Urothelium cell line (cell line): ENCODE measurements at places on chromosomes 13 and 19.
A peak's percentile ranks its signal among the peaks of the same experiment; 100 is the strongest.

GRCh38 chr13:99995589-99996380 is 14.2 kb downstream of the ZIC2 start:
- DNase-seq: peak; percentile 21

- no peak for DNase-seq
Observed at GRCh38 chr13:46035066-46035465, 17.5 kb downstream of the ZC3H13 start.

- DNase-seq: no peak
Observed at GRCh38 chr13:97019236-97019635, 25.0 kb upstream of the OXGR1 start.

DNA sequence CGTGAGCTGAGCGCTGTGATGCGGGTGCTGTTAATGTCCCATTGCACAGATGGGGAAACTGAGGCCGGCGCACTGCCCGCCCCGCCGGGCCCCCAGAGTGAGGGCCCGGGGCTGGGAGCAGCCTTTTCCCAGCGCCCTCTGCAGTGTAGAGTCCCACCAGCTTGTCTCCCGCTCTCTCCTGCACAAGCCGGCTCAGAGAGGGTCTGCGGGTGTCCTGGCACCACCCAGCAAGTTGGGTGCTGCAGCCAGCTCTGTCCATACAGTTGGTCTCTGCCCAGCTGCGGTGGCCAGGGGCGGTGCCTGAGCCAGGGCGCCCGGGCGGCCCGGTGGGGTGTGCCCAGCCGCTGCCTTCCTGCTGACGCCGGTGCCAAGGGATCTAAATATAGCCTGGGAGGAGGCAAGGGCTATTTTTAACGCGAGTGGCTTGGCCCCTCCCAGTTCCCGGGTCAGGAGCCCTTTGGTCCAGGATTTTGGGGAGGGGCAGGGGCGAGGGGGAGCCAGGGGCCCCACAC is 19.3 kb downstream of the GADD45B start:
- peak; percentile 75 for DNase-seq

DNA sequence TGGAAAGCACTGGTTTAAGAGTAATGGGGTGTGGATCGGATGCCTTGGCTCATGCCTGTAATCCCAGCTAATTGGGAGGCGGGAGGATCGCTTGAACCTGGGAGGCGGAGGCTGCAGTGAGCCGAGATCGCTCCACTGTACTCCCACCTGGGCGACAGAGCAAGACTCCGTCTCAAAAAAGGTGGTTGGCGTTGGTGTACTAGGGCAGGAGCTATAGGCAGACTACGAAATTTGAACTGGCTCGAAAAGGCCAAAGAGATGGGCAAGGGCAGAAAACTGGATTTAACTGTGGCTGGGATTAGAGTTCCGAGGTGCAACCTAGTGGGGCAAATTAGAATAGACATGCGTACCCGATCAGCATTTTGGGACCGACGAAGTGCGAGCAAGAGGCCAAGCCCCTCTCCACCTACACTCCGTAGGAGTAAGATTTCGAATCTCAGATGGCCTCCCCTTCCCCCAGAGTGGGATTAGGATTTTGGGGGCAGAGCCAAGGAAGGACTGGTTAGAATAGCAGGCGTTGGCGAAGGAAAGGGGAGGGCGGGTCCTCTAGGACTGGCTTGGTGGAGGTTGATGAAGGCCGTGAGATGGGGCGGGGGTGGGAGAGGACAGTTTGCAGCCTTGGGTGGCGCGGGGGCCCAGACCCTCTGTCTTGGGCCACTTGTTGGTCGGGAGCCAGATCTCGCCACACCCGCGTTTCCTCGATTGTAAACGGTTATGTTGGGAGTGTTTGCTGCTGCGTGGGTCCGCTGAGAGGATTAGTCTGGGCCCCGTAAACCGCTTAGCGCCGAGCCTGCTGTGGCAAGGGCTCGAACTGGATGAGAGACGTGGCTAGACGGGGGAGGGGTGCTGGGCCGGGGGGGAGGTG is 2.0 kb upstream of the INAFM1 start:
- DNase-seq: no peak

- DNase-seq: no peak
Observed at GRCh38 chr19:812049-812746, 9.6 kb downstream of the PLPPR3 start.

GRCh38 chr19:585551-586110 is 4.0 kb upstream of the HCN2 start:
- no peak for DNase-seq

- DNase-seq: no peak
Observed at GRCh38 chr13:34465423-34465922, 476.6 kb upstream of the NBEA start.

GRCh38 chr13:99040536-99041131 is 62.8 kb upstream of the DOCK9 start:
- DNase-seq: no peak

GRCh38 chr19:16349551-16350152 is 25.0 kb downstream of the KLF2 start:
- no peak for DNase-seq

DNA sequence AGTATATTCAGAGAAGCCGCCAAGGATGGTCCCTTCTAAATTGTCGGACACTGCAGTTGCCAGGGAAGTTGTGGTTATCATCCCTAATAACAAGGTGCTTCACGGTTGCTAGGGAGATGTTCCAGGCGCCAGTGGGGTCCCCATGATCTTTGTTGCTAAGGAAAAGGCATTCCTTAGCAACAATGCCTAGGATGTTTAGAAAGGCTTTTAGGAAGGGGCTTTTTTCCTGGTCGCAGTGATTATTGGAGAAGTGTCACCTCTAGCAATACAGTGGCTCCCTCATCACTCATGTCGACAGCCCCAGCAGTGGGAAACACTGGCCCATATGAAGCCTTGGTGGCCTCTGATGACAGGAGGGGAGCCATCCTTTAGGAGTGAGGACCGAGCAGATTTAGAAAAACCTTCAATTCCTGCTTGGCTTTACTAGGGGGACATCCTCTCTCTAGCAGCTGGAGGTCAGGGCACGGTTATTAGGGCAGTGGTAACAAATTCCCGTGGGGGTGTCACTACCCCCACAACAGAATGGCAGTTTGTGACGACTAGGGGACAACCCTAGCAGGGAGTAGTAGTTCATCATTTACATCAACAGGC is 6.4 kb upstream of the TMC4 start:
- no peak for DNase-seq

DNA sequence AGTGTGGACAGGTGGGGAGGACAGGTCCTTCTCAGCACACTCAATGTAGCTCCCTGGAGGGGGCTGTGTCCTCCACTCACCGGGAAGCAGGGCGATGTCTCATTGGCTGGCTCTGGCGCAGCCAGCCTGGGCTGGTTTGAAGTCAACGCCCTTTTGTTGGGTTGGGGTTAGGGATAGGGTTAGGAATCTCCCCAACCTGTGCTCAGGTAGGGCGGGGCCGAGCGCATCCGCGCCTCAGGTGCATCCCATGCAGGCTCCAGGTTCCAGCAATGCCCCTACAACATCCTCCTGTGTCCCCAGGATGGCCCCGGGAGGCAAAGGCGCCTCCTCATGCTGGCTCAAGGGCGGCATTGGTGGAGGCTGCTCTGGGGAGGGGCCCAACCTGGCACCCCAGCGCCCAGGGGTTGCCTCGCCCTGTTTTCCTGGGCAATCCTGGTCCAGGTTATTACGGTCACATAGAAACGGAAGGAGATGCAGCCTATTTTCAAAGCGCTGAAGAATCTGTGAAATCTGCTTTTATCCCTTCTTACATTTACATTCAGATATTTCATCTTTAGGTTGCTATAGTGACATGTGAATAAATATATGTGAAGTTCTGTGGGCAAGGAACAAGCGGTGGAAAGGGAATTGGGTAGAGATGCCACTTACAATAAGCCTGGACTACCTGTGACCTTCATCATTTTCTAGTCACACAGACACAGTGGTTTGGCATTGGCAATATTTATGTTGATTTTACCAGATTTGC is 74.3 kb downstream of the TM9SF2 start:
- DNase-seq: no peak

- DNase-seq: no peak
Observed at GRCh38 chr19:48480183-48480557, 11.0 kb downstream of the CYTH2 start.

DNA sequence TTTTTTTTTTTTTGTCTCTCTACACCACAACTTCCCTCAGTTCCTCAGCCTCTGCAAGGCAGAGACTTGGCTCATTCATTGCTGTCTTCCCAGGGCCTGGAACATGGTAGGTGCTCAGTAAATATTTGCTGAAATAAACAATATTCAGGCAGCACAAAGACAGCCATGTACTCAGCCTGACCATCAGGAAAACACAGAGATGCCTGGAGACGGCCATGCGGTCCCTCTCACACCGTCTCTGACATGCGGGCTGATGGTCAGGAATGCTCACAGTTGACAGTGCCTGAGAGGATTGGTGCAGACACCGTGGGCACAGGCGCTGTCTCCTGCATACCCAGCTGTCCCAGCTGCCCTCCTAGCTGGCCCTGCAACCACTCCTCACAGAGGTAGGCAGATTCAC is 924 bp downstream of the PRAM1 start:
- no peak for DNase-seq

GRCh38 chr13:46615888-46616531 is 63.0 kb downstream of the LRCH1 start:
- DNase-seq: no peak

- DNase-seq: no peak
Observed at GRCh38 chr13:27712421-27712820, 79.9 kb upstream of the GSX1 start.

DNA sequence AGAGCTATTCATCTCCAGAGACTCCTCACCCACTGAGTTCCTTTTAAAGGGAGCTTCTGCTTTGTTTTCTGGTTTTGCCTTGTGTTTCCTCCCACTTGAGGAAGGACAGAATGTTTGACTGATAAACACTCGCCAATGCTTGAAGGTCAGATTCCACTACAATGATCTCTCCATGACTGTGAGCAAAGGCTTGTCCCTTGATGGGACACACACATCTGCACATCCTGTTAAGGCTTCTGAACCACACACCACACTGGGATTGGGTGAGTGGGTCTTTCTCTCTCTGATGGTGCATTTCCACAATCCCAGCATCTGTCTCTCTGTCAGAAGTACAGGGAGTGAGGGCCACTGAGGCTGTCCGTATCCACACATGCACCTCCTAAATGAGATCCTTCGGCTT is 245.3 kb downstream of the IRS2 start:
- no peak for DNase-seq

- DNase-seq: no peak
Observed at GRCh38 chr19:4717191-4717965, 6.3 kb downstream of the DPP9 start.

- no peak for DNase-seq
Observed at GRCh38 chr13:51955816-51956603, 55.2 kb downstream of the ATP7B start.

GRCh38 chr19:43779820-43780219 is 953 bp downstream of the KCNN4 start:
- peak; percentile 30 for DNase-seq

- no peak for DNase-seq
Observed at GRCh38 chr13:29716493-29716892, 121.0 kb upstream of the SLC7A1 start.

GRCh38 chr19:18140473-18140872 is 12.5 kb upstream of the PIK3R2 start:
- no peak for DNase-seq

DNA sequence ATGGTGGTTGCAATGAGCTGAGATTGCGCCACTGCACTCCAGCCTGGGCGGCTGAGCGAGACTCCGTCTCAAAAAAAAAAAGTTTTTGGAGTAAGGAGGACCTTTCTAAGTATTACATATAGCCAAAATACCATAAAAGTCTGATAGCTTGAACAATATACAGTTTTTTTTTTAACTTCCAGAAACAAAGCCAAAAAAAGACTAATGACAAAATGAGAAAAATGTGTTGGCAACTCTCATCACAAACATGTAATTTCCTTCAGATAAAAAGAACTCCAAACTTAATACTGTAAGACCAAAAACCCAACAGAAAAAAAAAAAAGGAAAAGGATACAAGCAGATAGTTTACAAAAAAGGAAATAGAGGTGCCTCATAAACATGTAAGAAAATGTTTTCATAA is 68.2 kb upstream of the MED4 start:
- DNase-seq: no peak

- DNase-seq: no peak
Observed at GRCh38 chr19:58380037-58380661, 681 bp downstream of the ZNF837 start.

DNA sequence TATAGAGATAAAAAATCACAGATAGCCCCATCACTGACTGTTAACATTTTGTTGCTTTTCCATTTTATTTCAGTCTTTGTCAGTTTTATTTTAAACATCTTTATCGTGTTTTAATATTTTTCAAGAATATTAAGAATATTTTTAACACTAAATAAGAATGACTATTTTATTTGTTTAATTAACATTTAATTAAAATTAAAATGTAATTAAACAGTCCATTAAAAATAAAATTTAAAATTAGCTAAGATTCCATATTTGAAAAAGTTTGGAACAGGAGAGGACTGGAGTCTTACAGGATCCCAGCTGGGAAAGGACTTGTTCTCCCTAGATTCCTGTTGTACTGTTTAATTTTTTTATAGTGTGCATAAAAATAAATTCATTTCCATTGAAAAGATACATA is 54.5 kb downstream of the RGCC start:
- DNase-seq: no peak

DNA sequence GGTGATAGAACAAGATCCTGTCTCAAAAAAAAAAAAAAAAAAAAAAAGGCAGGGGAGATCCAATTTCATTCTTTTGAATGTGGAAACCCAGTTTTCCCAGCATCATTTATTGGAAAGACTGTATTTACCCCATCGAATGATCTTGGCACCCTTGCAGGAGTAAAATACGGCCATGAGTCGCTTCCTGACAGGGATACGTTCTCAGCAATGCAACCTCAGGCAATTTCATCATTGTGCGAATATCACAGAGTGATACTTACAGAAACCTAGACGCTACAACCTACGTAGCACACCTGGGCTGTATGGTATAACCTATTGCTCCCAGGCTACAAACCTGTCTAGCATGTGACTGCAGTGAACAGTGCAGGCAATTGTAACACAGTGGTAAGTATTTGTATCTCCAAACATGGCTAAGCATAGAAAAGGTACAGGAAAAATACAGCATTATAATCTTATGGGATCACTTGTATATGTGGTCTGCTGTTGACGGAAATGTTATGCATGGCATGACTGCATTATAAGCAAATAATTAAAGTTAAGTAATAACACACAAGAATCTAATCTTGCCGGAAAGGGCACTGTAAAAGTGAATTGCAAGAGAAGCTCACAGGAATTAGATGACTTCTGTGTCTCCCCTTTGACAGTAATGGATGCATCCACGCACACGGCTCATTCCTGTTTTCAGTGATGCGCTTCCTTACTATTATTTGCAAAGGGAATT is 24.1 kb downstream of the RFX2 start:
- no peak for DNase-seq

DNA sequence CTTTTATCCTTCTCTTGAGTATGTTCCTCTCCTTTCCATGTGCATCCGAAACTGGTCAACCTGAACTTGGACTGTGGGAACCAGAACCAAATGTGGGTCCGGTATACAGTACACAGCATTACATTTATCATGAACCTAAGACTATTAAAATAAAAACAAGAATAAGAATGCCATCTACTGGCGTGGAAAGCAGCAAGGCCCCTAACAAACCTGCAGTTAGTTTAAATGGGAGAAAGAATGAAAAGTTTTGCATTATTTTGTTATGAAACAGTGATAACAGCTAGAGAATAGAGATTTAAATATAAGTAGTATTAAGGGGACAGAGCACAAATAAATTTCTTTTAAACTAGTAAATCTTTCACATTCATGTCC is 159.5 kb downstream of the RBM26 start:
- no peak for DNase-seq
